ENCODE measurements at places on chromosomes 6 and 20.

DNA sequence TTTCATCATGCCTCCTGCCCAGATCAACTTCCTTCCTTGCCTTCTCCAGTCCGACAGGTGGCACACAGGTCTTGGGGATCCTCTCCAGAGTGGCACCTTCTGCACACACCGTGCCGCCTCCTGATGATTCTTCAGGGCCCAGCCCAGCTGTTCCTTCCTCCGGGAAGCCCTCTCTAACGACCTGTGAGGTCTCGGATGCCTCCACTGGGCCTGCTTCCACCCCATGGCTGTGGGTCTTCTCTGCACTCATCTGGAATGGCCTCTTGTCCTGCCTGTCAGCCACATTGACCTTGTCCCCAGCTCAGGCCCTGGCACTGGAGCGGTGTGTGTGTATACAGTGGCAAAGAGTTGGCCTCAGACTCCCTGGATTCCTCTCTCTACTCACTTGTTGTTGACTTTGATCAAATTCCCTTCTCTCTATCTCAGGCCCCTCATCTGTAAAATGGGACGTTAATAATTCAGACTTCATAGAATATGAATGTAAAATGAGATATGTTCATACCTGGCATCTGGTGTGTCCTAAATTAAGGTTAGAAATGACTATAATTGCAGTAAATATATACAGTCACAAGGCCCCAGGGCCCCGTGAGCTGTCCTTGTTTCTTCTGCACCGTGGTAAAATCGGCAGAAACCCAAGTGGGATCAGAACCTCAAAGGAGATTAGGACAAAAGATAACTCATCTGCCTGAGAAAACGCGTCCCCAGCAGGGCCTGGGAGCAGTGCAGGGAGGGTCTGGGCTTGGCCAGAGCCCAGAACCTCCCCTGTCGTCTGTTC is 1.5 kb downstream of the FAM210B start:
- no peak for DNase-seq

DNA sequence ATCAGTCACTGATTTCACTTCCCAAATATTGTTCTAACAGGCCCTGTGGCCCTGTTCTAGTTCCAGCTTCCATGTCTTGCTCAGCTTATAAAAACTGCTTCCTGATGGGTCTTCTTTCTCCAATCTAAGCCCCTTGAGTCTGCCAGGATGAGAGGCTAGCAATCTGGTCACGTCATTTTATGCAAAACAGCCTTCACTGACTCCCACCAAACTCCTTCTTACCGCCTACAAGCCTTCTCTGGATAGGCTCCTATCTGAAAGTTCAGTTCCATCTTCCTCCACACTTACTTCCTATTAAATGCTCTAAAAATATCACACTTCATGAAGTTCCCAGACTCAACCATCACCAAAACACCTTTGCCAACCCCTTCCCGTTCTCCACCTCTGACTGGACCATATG is 15.5 kb downstream of the CRNKL1 start:
- no peak for DNase-seq

DNA sequence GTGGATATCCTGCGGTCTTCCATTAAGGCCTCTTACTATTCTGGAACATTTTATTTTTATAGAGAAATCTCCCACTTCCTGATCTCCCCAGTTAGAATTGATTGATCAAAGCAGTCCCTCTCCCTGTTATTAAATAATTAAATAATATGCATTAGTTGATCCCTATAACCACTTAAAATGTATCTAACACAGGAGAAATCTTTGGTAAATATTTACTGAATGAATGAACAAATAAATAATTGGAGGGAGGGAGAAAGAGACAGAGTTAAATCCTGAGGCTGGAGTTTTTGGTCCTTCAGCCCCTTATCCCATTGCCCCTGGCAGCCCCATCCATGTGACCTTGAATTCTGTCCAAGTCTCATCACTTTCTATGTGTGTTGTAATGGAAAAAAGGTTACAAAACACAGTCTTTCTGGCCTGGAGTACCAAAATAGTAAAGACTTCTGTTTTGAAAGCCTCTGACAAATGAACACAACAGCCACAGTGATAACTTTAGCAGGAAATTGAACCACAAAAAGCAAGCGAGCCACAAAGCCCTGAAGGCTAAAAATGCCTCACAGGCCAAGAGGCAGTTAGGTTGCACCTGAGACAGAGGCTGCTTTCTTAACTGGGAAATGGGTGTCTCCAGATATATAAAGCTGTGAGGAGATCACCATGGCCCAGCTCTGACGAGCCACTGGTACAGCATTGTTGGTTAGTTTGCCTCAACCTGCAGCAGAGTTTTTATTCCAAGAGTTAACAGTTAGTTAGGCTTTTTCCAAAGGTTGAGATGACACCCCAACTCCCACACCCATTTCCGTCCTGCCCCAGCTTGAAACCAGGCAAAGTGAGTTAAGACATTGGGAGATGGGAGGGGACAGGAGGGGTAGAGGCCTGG is 11.3 kb downstream of the NT5E start:
- no peak for DNase-seq

GRCh38 chr6:107866606-107867301 is 42.6 kb upstream of the SCML4 start:
- DNase-seq = peak; percentile 20

- no peak for DNase-seq
Observed at GRCh38 chr6:92364948-92365541, 1054.3 kb downstream of the EPHA7 start.

DNA sequence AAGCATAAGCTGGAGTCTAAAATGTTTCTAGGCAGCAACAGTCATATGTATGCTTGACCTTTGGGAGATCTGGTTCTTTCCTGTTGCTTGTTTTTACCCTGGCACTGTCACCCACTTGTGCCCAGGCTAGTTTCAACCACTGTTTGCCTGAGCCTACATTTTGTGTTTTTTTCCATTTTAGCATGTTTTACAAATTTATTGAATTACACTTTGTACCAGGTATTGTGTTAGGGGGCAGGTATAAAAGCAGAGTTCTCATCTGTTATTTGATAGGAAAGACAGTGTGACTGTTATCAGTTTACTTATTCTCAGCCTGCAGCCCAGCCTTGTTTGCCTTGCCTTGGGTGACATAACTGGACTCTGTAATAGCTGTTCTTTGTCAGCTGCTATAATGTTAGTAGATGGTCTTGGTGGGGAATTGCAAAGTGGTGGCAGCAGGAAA is 147.0 kb downstream of the CDKAL1 start:
- no peak for DNase-seq

DNA sequence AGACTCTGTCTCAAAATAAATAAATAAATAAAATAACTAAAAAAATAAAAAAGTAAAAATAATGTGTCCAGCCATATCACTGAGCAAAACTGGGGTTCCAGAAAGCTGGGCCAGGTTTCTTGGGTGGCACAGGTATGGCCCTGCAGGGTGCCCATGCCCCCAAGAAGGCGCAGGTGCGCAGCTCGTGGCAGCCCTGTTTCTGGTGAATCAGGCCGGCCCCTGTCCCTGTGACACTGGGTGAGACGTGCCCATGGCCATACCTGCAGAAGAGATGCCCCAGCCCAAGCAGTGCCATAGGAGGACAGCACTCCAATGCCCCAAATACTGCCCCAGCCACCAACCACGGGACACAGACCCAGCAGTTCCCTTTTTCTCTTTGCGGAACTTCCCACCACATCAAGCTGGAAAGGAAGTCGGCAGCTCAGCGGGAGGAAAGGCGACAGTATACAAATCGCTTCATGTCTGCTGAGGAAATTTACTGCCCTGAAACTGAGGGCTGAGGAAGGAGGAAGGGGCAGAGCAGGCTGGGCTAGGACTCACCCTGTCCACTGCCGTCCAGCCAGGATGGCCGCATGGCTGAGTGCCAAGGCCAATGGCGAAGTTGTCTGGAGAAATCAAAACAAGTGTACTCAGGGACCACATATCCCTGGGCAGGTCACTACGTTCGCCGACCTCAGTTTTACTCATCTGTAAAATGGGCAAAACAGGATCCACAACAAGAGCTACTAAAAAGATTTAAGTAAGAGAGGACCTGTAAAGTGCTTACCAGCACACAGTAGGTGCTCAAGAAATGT is 55.4 kb downstream of the PREX1 start:
- no peak for DNase-seq

DNA sequence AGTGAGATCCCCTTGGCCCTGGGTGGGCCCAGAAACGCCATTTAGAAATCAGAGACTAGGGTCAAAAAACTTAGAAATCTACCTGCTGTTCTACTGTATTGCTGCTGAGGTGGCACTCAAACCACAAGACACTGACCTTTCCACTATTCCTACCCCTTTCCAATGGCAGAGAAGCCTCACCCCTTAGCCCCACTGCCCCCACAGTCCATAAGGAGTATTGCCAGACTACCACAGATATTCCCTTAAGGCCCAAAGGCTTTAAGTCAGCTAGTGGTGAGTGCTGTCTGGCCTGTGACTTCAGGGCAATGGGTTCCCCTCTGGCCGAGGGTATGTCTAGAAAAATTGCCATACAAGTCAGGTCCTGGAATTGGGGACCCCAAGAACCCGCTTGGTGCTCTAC is 656.1 kb downstream of the COL12A1 start:
- no peak for DNase-seq

- no peak for DNase-seq
Observed at GRCh38 chr6:80531681-80532619, 425.5 kb downstream of the BCKDHB start.

- DNase-seq = no peak
Observed at GRCh38 chr6:132818404-132819359, 4.3 kb downstream of the RPS12 start.
